ENCODE measurements at places on chromosomes 13 and 19.

DNA sequence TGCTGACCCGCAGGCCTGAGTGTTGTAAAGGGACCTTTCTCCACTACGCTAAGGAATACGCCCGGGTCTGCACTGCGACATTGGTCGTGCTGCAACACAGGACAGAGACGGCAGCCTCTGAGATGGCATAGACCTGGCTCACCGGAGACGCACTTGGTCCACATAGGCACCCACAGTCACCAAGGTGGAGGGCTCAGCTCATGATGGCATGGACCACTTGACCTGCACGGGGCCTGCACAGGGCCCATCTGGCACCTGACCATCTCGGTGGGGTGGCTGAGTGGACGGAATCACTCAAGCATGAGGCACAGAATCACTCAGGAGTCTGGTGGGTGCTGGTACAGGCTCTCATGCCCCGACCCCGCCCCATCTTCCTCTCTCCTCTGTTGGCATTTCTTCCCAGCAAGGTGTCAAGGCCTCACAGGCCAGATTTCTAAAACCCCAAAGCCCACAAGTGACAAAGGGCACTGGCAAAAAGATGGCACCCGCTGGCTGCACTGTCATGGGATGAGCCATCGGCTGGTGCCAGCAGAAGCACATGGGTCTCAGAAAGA lies 45.9 kb downstream of the TSHZ3 start:
- no peak for DNase-seq

GRCh38 chr19:5672708-5673459 lies 7.4 kb downstream of the MICOS13 start:
- no peak for DNase-seq

- no peak for DNase-seq
Measured at GRCh38 chr19:39745643-39746042, 7.8 kb upstream of the CLC start.

DNA sequence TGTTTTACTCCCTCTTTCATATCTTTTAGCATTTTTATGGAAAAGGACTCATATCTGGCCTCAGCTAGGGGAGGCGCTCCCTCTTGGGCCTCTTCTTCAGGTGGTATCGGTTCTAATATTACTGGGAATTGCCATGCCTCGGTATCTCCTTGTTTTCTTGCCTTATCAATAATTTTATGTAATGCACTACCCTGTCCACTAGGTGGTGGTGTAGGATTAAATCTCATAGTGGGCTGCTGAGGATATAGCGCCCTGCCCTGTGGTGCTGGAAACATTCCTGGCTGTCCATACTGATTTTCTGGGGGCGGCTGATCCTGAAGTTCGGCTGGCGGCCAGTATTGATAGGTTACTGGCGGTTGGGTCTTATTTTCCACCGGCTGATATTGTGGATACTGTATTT lies 35.8 kb downstream of the ZNF420 start:
- no peak for DNase-seq

DNA sequence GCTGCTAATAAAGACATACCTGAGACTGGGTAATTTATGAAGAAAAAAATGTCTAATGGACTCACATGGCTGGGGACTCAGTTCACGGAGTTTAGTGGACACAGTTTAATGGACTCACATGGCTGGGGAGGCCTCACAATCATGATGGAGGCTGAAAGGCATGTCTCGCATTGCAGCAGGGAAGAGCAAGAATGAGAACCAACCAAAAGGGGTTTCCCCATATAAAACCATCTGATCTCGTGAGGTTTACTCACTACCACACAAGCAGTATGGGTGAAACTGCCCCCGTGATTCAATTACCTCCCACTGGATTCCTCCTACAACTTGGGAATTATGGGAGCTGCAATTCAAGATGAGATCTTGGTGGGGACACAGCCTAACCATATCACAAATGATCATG lies 1181.2 kb downstream of the PCDH9 start:
- no peak for DNase-seq

GRCh38 chr19:35459414-35460082 lies 11.5 kb downstream of the FFAR2 start:
- DNase-seq = no peak

DNA sequence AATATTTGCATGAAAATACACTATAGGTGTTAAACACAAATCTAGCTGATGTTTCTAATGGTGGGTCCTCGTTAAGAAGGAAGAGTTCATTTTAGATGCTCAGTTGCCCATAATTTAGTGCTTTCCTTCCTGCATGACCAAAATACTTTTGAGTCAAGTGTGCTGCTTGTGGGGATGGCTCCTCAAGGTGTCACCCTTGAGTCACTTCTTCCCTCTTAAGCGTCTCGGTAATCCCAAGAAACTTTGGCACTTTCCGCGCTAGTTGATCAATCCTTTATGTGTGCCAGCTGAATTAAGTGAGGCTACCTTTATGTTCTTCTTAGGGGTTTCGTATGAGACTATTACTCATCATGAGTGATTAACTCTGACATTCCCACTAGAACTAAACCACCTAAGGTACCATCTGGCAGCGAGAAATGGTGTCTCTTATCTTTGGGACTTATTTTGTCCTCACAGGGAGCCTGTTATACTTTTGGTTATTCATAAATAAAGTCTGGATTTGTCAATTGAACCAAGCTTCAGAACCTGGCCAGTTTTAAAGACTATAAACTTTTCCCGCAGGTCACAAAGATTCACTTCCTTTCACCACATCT lies 106.8 kb downstream of the NHLRC3 start:
- peak; percentile 2 for DNase-seq

- no peak for DNase-seq
Measured at GRCh38 chr19:33719366-33720154, 77.1 kb upstream of the KCTD15 start.

DNA sequence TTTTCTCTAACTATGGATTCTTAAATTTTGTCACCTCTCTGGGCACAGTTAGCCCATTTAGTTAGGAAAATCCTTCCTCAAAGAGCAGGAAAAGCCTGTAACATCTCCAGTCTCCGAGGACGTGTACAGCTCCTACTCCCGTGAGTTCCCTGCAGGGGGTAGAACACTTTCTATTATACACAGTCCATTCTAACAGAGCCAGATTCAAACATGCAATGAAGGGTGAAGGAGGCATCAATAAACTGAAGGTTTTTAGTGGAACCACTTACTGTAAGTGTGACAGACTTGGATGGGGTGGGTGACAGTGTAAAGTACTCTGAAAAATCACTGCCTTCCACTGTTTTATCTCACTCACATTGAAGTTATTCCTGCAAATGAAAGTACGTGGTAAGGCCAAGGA lies 204.7 kb upstream of the DACH1 start:
- no peak for DNase-seq

DNA sequence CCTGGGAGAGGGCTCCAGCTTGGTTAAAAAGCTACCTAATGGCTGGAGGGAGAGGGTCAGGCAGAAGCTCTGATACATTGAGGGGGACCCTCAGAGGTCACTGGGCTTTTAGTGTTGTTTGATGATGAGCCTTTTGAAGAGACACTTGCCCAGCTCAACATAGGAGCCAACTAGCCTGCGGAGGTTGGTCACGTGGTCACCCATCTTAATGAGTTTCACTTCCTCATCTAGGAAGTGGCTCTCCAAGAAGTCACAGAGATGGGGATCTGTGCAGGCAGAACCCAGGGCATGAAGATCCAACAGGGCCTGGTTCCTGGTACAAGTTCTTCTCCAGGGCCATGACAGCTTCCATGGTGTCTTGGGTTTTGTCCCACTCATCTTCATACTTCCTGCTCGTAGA lies 33.4 kb downstream of the IPO5 start:
- no peak for DNase-seq

- no peak for DNase-seq
Measured at GRCh38 chr13:39035799-39036198, 2.1 kb downstream of the PROSER1 start.

DNA sequence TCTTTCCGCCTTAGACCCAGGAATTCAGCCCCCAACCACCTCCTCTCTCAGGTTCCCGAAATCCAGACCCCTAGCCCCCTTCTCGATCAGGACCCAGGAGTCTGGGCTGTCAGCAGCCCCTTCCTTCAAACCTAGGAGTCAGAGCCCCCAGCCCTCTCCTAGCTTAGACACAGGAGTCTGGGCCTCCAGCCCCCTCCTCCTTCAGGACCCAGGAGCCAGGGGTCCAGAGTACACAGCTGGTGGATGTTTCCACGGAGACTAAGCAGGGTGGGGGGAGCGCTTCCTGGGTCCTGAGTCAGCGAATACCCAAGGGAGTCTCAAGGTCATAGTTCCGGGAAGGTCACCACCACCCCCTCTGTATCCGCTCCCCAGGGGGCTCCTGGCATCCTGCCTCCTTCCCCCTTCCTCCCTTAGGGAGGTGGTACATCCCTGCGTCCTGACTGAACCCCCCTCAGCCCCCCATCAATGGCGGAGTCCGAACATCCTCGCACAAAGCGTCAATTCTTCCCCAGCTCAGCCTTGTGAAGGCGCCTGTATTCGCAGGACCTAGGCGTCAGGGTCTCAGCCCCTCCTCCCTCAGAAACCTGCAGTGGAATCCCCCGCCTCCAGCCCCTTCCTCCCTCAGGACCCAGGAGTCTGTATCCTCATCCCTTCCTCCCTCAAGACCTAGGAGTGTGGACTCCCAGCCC lies 4.6 kb downstream of the CADM4 start:
- DNase-seq = no peak

GRCh38 chr13:102586615-102587014 lies 10.2 kb upstream of the TPP2 start:
- DNase-seq = no peak

DNA sequence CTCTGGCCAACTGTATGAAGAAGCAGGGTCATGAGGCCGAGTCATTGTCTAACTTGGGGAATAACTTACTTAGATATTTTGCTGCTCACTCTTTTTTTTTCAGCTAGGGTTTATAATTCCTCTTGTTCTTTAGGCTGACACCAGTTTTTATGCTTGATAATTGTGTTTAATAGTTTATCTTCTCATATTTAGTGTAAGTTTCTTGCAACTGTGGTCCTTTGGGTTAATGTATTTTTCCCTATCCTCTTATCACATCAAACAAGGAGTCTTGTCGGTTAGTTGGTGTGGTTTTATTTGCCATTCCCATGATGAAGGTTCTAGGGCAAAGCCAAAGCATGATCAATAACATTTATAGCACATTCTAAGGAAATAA lies 204.6 kb downstream of the NUFIP1 start:
- DNase-seq = no peak

DNA sequence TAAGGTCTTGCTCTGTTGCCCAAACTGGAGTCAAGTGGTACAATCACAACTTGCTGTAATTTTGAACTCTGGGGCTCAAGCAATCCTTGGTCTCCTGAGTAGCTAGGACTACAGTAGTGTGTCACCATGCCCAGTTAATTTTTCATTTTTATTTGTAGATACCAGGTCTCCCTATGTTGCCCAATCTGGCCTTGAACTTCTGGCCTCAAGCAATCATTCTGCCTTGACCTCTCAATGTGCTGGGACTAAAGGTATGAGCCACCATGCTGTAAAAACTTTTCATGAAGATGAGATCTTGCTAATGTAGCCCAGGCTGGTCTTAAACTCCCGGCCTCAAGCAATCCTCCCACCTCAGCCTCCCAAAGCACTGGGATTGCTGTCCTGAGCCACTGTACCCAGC lies 15.1 kb upstream of the NAA16 start:
- DNase-seq = no peak

GRCh38 chr13:28640861-28641599 lies 17.9 kb upstream of the POMP start:
- no peak for DNase-seq

GRCh38 chr13:25922376-25922775 lies 129.4 kb downstream of the SHISA2 start:
- no peak for DNase-seq

DNA sequence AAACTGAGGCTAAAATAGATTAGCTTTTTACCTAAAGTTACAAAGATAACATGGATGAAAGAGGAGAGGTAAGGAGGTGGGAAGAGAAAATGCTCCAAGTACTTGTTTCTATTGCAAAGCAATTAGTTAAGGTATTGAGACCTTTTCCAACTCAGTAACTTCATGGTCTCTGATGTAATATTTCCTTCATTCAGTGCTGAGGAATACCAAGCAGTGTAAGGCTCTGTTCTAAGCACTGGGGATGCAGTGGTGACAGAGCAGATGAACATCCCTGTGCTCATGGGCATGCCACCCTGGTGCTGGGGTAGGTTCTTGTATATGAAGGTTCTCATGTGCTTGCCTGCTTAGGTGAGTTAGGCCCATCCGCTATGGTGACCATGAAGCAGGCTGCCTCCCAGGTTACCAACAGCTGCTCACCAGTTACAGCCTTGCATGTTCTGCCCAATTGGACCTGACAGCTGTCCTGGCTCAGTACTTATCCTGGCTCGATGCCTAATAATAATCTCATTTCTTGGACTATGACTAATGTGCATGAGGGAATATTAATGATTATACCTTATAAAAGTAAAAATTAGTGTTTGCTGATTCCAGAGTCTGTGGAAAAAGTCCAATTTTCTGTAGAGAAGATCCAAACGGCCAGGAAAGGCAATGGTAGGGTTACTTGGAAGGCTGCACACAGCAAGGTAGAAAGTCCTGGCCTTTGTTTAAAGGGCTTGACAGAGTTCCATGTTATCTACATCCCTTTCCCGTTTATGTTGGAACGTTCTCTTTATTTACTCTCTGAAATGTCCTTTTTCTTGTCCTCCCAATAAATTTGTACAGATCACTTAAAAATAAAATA lies 48.3 kb downstream of the LATS2 start:
- no peak for DNase-seq

DNA sequence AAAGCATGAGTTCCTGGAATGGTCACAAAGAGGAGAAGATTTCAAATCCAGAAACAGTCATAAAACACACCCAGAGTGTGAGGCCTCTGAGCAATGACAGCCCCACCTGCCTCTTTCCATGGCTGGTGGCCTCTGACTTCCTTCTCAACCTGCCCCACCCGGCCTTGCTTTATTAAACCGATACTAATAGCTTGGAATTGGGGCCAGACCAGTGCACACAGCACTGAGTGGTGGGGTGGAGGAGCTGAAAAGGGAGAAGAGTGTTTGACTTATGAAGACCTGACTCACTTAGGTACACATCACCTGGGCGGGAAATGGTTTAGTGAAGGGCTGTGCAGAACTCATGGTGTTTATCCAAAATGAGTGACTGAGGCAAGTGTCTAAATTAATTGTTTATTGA lies 20.7 kb upstream of the CEACAM6 start:
- DNase-seq = no peak

GRCh38 chr13:30619731-30620130 lies 2.0 kb downstream of the USPL1 start:
- DNase-seq = no peak

All from stimulated activated CD8-positive, alpha-beta memory T cell treated with anti-CD3 and anti-CD28 coated beads, Interleukin-4, amount 100 ng/mL, for 24 hours (primary cell).